ENCODE measurements at places on chromosomes 3 and 15.

DNA sequence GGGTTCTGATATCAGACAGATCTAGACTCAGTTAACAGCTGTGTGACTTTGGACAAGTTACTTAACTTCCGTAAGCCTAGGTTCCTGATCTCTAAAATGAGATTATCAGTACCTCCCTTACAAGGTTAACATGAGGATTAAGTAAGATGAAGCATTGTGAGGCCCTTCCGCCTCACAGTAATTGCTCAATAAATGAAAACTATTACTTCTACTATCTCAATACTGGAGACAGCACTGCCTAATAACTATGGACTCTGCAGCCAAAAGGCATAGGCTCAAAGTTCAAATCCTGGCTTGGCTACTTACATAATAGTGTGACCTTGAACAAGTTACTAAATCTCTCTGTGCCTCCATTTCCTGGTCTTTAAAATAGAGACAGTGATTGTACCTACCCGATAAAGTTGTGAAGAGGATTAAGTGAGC lies 82.0 kb upstream of the ATP11B start:
- DNase-seq = no peak

DNA sequence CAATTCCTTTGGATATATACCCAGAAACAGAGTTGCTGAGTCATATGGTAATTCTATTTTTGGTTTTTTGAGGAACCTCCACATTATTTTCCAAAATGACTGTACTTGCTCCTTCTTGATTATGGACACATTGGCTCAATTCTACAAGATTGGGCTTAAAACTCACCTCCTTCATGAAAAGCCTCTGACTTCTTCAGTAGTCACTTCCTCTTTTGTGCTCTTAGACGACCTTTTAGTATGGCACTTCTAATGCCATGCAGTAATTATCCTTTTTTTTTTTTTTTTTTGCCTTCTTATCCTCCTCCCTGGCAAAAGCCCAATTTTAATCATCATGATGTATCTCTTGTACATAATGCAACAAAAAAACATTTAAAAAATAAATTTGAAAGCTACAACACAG lies 33.0 kb upstream of the ABHD17C start:
- DNase-seq = no peak

GRCh38 chr3:185537369-185537970 lies 14.9 kb downstream of the LIPH start:
- DNase-seq = peak; percentile 44

GRCh38 chr15:58040150-58040549 lies 25.4 kb downstream of the ALDH1A2 start:
- no peak for DNase-seq

GRCh38 chr15:76711351-76711827 lies 193.8 kb downstream of the SCAPER start:
- DNase-seq = no peak
